Activated CD4-positive, alpha-beta T cell treated with anti-CD3 and anti-CD28 coated beads, Interleukin-2, amount 10 ng/mL, durations not matched to agents 24 days and 14 days (primary cell): ENCODE measurements at places on chromosomes 5 and 9.
A peak's percentile ranks its signal among the peaks of the same experiment; 100 is the strongest.

GRCh38 chr9:91411096-91411771, 12.4 kb downstream of the NFIL3 start:
- no peak for DNase-seq

DNA sequence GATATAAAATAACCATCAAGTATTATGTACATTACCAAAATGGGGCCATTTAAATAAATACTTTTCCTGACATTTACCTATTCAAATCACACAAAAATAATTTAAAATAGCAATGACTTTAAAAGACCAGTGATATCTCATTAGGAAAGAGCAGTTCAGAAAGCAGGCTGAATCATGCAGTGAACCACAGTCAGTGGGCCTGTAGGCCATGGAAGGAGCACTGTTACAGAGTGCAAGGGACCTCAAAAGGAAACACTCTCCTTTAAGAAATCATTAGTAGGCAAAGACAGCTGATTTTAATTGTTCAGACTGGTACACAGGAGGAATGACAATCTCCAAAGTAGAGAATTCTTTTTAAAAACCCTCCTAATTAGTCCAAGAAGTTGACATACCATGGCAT, 283.5 kb upstream of the EFNA5 start:
- DNase-seq = no peak

DNA sequence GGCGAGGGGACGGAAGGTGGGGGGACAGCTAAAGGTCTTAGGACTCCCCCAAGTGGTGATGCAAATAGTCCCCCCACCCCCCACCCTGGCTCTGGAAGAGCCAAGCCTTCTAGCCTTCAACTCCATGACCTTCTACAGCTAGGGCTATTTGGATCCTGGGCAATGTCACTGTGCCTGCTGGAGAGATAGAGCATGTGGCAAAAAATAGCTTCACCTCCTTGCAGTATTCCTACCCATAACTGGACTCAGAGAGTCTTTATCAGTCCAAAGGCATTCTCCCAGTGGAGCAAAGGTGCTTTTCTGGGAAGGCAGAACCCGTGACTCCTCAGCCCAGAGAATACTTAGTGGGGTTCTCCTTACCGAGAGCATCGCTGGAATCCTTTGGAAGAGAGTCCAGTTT, 48.9 kb upstream of the PPARGC1B start:
- no peak for DNase-seq

GRCh38 chr5:139481580-139482049, 943 bp downstream of the STING1 start:
- no peak for DNase-seq

DNA sequence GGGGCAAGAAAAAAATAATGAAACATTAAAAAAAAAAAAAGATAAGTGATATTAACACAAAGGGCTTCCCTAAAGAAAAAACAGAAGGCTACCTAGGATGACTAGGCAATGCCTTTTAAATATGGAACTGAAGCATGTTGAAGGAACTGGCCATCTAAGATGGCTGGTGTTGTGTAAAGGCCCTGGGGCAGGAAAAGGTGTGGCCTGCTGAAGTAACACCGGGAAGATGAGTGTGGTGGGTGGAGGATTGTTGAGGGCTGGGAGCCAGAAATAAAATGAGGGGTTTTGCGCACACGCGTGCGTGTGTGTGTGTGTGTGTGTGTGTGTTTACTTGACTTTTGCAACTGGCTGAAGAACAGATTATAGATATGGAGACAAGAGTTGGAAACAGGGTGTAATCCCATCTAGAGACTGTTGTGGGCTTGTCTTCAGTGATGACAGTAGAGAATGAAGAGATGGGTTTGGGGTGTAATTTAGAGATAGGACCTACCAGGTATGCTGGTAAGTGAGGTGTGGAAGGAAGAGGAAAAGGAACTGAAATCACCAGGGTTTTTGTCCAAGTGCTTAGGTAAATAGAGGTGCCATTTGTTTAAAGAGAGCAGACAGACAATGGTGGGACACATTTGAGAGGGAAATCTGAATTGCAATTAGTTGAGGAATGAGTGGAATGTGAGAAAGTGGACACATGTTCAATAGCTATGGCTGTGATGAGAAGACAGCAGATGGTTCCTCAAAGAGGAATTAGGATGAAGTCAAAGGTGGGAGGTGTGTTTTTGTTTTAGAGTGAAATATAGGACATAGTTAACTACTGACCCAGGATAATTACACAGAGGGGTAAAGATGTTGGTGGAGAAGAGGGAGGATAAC, 33.9 kb downstream of the RAD23B start:
- DNase-seq = no peak

- DNase-seq = no peak
Measured at GRCh38 chr9:21715408-21715807, 87.0 kb upstream of the MTAP start.

- peak; percentile 48 for DNase-seq
Measured at GRCh38 chr5:61866930-61867329, 439.1 kb upstream of the KIF2A start.

DNA sequence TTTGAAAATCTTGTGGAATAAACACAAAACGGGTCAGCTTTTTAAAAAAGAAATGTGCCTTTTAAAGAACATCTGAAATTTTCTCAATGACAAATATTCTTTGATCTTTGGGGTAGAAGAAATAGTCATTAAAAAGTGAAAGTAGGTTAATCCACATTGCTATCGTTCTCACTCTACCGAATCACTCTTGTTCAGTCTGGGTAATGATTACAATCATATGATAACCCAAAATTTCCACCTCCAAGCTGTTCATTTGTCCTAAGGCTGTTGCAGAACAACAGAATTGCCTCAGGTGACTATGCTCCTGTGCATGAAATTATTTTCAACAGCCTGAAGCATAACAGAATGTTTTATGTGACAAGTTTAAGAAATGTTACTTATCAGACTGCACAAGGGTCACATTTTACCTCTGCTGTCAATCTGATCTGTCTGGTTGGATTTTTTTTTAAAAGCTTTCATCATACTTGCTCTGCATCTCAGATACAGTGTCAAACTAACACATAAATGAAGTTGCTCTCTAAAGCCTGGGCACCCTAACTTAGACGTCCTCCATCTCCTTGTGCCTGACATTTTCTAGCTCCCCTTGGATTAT, 227.3 kb downstream of the LURAP1L start:
- no peak for DNase-seq

GRCh38 chr5:160188141-160189015, 40.9 kb upstream of the FABP6 start:
- DNase-seq = peak; percentile 63

DNA sequence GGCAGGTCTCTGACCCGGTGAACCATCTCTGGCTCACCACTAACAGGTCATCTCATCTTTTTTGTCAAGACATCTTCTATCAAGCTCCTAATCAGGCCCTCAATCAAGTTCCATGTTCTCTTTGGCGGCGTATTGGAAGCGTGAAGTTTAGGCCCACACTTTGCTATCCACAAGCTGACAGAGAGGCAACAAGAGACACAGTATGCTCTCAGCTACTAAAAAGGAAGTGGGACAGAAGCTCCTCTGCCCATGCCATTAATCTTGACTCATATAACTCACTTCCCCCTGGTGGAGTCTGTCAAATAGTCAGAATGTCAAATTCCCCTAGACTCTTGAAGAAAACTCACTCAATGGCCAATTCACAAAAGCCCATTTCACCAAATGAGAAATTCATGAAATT, 77.6 kb upstream of the TMC1 start:
- peak; percentile 66 for DNase-seq

DNA sequence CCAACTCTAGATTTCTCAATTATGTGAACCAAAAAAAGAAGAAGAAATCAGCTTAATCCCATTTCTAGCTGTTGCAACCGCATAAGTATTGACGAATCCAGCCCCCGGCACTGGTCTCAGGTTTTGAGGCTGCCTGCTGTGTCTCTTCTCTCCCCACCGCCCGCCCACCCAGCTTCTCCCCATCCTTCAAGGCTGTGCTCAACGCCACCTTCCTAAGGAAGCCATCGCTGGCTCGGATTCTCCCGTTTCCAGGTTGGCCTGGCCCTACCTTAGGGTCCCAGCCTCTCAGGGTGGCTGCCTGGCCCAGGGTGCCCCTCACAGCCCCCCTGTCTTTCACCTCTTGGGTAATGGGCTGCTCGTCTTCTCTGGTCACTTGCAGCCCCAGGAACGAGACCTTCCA, 77.8 kb downstream of the HRH2 start:
- no peak for DNase-seq

GRCh38 chr5:180670586-180671359, 21.4 kb upstream of the FLT4 start:
- peak; percentile 80 for DNase-seq

- no peak for DNase-seq
Measured at GRCh38 chr5:126846344-126846743, 69.4 kb downstream of the LMNB1 start.

DNA sequence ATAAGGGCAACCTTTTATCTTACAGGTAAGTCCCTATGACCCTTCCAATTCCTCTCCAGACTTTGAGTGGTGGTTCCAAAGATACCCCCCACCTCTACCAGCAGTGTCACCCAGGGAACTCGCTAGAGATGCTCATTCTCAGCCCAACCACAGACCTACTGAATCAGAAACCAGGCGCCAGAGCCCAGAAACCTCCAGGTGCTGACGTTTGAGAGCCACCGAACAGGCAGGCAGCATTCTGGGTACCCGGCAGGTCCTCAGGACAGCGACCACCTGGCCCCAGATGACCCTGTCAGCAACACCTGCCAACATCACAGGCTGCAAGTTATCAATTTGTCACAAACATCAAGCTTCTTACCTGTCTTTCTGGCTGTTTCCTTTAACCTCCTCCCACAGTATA, 19.5 kb downstream of the RAPGEF1 start:
- peak; percentile 69 for DNase-seq

DNA sequence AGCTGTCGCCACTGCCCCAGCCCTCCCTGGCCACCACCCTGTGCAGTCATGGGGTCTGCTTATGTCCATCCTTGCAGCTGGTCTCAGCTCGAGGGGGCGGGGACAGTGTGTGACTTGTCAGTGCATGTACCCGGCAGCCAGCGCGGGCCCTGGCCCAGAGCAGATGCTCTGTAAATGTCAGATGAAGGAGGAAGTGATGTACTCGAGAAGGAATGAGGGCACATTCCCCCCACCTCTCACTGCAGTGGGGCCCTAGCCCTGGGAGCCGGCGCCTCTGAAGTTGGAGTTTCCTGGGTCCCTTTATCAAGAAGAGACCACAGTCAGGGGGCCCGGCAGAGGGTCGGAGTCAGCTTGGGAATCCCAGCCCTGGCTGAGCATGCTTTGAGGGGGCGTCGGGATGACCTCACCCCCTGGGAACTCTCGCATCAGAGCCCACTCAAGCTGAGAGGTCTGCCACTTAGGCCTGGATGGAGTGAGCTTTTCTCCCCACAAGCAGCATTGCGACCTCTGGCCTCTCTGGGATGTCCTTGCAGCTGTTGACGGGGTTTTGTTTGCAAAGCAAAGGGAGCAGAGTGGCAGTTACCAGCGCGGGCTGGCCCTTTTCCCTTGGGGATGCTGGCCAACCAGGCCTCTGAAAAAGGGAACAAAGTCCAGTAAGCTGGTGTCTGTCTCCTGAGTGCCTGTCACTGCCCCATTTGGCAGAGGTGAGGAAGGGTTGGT, 19.0 kb downstream of the NEURL1B start:
- DNase-seq = no peak

- no peak for DNase-seq
Measured at GRCh38 chr5:60492958-60493357, 207.0 kb downstream of the DEPDC1B start.

GRCh38 chr5:9405196-9405754, 140.6 kb downstream of the SEMA5A start:
- DNase-seq = no peak

- DNase-seq = no peak
Measured at GRCh38 chr5:14417276-14417730, 164.3 kb upstream of the OTULINL start.

DNA sequence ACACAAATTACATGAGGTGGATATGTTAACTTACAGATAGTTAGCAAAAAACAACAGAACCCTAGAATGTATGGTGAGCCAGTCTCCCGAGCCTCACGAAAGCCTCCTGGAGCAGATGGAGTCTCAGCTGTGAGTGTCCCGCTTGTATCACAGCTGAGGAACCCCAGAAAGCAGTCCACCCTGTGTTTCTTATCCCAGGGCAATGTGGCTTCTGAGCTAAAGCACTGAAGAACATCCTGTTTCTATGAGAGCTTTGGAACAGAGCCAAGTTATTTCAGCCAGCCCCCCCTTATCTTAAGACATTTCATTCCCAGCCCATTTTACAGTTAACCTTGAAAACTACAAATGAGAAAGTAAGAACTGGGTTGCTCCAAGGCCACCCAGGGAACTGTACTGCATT, 1220.9 kb upstream of the CDH6 start:
- DNase-seq = no peak

GRCh38 chr5:57802131-57802530, 319.5 kb upstream of the ACTBL2 start:
- DNase-seq = no peak

DNA sequence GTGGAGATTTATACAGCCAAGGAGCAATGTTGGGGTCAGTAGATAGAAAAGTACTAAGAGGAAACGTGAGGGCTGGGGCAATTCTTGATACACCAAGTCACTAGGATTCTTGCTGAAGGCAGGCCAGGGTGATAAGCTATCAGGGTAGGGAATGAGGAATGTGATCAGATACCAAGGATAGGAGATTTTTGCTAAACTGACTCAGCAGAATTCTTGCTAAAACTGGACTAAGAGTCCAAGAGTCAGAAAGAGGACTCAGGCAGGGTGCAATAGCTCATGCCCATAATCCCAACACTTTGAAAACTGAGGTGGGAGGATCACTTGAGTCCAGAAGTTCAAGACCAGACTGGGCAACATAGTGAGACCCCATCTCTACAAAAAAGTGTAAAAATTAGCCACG, 71.7 kb downstream of the ENTREP1 start:
- no peak for DNase-seq

- no peak for DNase-seq
Measured at GRCh38 chr5:158309088-158309807, 450.3 kb upstream of the CLINT1 start.

DNA sequence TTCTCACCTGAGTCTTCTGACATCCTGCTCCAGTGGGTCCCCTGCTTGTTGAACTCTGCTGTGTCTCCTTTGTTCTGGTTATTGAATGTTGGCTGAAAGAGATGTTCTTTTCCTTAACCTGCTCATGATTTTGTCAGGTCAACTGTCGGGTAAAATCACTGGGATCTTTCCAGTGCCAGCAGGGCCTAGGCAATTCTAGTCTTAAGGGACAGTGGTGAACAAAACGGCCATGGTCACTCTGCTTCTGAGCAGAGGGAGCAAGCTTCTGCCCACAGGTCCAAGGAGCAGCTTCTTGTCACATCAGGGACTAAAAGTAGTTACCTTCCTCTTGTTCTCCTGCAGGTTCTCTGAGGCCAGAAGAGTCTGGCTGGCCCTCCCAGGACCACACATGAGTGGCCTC, 65.6 kb downstream of the SEC61B start:
- DNase-seq = no peak

DNA sequence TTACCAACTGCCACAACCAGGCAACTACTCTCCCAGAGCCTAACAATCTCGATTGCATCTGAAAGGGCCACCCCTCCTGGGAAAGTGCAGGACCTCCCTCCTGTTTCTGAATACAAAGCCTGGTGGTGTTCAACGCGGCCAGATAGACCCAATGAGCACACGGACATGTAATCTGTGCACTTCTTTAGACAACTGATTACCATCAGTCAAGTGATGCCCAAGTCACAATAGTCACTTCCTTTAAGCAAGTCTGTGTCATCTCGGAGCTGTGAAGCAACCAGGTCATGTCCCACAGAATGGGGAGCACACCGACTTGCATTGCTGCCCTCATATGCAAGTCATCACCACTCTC, 739 bp downstream of the C9orf72 start:
- DNase-seq = no peak

GRCh38 chr5:75626959-75627358, 15.7 kb downstream of the ANKDD1B start:
- no peak for DNase-seq

- DNase-seq = no peak
Measured at GRCh38 chr5:89055695-89056085, 172.7 kb upstream of the MEF2C start.
